GM23248 (cell line): ENCODE measurements at places on chromosomes 2 and 18.

GRCh38 chr2:110677080-110677479, 783 bp downstream of the BUB1 start:
- H3K27me3 ChIP-seq: no peaks in the 10 kb centered on the region
- H3K36me3 ChIP-seq: no peaks in the 10 kb centered on the region
- H3K27ac ChIP-seq: peak overlapping the region; percentile 36; the same call in 1 of the 2 replicates
- peak overlapping the region; percentile 88 for H3K4me3 ChIP-seq

DNA sequence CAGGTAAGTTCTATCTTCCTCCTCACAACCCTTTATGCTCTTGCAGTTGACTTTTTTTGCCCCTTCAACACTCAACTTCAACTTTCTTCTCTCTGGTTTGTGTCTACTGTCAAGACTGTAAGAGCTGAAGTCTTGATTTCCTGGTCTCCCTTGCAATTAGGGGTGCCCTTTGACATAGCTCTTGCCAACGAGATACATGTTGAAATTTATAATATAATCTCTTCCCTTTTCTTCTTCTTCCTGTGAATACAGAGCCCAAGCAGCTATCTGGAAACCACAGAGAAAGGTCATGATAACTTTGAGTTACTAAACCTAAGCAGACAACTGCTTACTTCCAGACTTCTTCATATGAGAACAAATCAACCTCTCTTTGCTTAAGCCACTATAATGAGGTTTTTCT, 163.5 kb downstream of the MC4R start:
- DNase-seq: no peak
- H3K27me3 ChIP-seq: no peaks in the 10 kb centered on the region

- peak; percentile 56 for DNase-seq
- no peaks in the 10 kb centered on the region for H3K27me3 ChIP-seq
- H3K4me3 ChIP-seq: no peak overlapping the region
- peaks cover 72% of the 10 kb centered on the region for H3K4me1 ChIP-seq
Observed at GRCh38 chr2:201122276-201122675, 6.3 kb downstream of the CFLAR start.

DNA sequence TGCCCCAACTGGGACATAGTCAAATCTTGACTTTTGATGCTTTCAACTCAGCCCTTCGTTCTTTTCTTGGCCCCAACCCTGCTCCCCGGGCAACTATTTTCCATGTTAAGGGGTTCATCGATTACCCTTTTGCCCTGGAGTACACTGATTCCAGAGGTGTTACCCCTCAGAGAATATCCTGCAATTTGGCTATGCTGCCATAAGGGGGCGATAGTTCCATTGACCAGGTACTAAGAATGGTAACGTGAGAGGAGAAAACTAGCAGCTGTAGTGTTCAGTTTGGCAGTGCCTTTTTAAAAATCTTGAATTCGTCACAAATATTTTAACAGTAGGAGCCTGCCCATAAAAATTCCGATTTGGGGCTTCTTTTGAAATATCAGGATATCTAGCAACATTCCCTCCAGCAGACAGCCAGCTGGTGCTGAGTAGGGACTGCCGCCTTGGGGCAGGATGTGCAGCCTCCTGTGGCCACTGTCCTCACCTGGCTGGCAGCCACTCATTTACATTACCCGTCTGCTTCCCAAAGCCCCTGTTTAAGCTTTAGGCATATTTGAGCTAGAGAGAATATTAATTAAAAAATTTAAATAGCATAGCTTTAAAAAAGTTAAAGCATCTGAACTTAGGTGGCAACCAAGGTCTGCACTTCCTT, 146.3 kb upstream of the SKOR2 start:
- no peak for DNase-seq
- no peaks in the 10 kb centered on the region for H3K36me3 ChIP-seq
- no peak overlapping the region for H3K27ac ChIP-seq
- H3K4me1 ChIP-seq: no peaks in the 10 kb centered on the region
- H3K27me3 ChIP-seq: no peaks in the 10 kb centered on the region

- peak within 1 kb of the TSS; percentile 78 for H3K27ac ChIP-seq
- no peaks in the 10 kb centered on the region for H3K27me3 ChIP-seq
- 0 out of 2 replicates have a peak, but pooled peaks cover 7% of the 10 kb centered on the region for H3K4me1 ChIP-seq
- H3K4me3 ChIP-seq: peak within 1 kb of the TSS; percentile 84
- peak; percentile 82 for DNase-seq
Observed at GRCh38 chr2:196592911-196593881, 46.3 kb upstream of the CCDC150 start.

- H3K4me3 ChIP-seq: no peak overlapping the region
- H3K36me3 ChIP-seq: no peaks in the 10 kb centered on the region
- no peak overlapping the region for H3K27ac ChIP-seq
- DNase-seq: peak; percentile 17
- no peaks in the 10 kb centered on the region for H3K4me1 ChIP-seq
- H3K27me3 ChIP-seq: no peaks in the 10 kb centered on the region
Observed at GRCh38 chr2:197821550-197822289, 17.3 kb downstream of the PLCL1 start.

- H3K27me3 ChIP-seq: no peaks in the 10 kb centered on the region
- no peaks in the 10 kb centered on the region for H3K36me3 ChIP-seq
- H3K4me1 ChIP-seq: peaks cover 35% of the 10 kb centered on the region
- 0 out of 2 replicates have a peak overlapping the region, but pooled peaks have one; percentile 7 for H3K4me3 ChIP-seq
- DNase-seq: peak; percentile 97
- peak overlapping the region; percentile 89 for H3K27ac ChIP-seq
Observed at GRCh38 chr2:40240070-40240469, 211.8 kb downstream of the SLC8A1 start.

GRCh38 chr2:172927641-172928357, 147.8 kb upstream of the MAP3K20 start:
- peaks cover 14% of the 10 kb centered on the region for H3K4me1 ChIP-seq
- no peaks in the 10 kb centered on the region for H3K36me3 ChIP-seq
- H3K27ac ChIP-seq: no peak overlapping the region
- DNase-seq: peak; percentile 70

GRCh38 chr2:42139101-42139500, 30.1 kb upstream of the EML4 start:
- no peak overlapping the region for H3K4me3 ChIP-seq
- peaks cover 36% of the 10 kb centered on the region for H3K4me1 ChIP-seq
- H3K27me3 ChIP-seq: no peaks in the 10 kb centered on the region
- no peak overlapping the region for H3K27ac ChIP-seq

- H3K4me3 ChIP-seq: no peak overlapping the region
- H3K27me3 ChIP-seq: no peaks in the 10 kb centered on the region
Observed at GRCh38 chr2:190272457-190272842, 47.2 kb downstream of the HIBCH start.

- H3K36me3 ChIP-seq: no peaks in the 10 kb centered on the region
- no peak overlapping the region for H3K27ac ChIP-seq
- H3K27me3 ChIP-seq: no peaks in the 10 kb centered on the region
- H3K4me3 ChIP-seq: no peak overlapping the region
- peak; percentile 20 for DNase-seq
Observed at GRCh38 chr2:217440000-217440399, 562.8 kb downstream of the TNS1 start.

DNA sequence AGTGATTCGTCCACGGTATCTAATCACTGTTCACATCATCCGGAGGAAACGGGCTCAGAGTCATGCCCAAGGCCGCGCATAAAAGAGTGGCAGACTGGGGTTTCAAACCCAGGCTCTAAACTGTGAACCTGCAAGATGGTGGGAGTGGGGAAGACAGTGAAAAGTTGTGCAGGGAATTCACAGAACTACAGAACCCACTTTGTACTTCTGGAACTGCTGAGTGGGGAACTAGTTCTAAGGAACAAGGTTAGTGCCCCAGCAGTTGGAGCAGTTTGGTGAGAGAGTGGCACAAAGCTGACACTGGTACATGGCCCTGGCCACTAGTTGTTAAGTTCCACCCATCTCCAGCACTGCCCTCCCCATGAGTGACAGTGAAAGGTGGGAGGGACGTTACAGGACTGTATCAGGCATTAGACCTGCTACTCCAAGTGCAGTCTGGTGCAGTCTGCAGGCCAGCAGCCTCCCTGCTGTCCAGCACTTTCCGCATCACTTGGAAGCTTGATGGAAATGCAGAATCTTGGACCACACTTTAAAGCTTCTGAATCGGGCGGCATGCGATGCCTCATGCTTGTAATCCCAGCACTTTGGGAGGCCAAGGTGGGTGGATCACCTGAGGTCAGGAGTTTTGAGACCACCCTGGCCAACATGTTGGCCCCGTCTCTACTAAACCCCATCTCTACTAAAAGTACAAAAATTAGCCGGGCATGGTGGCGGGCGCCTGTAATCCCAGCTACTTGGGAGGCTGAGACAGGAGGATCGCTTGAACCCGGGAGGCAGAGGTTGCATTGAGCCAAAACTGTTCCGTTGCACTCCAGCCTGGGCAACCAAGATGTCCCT, 47.3 kb downstream of the C2orf42 start:
- DNase-seq: peak; percentile 61
- H3K4me3 ChIP-seq: peak overlapping the region; percentile 77
- peaks cover 6% of the 10 kb centered on the region for H3K4me1 ChIP-seq
- H3K36me3 ChIP-seq: no peaks in the 10 kb centered on the region
- H3K27me3 ChIP-seq: no peaks in the 10 kb centered on the region
- H3K27ac ChIP-seq: peak overlapping the region; percentile 96

GRCh38 chr2:62660087-62660486, 45.4 kb upstream of the EHBP1 start:
- H3K27ac ChIP-seq: peak overlapping the region; percentile 72
- no peaks in the 10 kb centered on the region for H3K36me3 ChIP-seq
- H3K4me3 ChIP-seq: no peak overlapping the region
- peak; percentile 11 for DNase-seq
- no peaks in the 10 kb centered on the region for H3K27me3 ChIP-seq
- H3K4me1 ChIP-seq: peaks cover 61% of the 10 kb centered on the region

- DNase-seq: peak; percentile 8
- no peaks in the 10 kb centered on the region; the same call in 1 of the 2 replicates for H3K4me1 ChIP-seq
- no peaks in the 10 kb centered on the region; the same call in 1 of the 2 replicates for H3K36me3 ChIP-seq
- no peak overlapping the region for H3K27ac ChIP-seq
Observed at GRCh38 chr2:39663187-39663930, 2.4 kb upstream of the TMEM178A start.

DNA sequence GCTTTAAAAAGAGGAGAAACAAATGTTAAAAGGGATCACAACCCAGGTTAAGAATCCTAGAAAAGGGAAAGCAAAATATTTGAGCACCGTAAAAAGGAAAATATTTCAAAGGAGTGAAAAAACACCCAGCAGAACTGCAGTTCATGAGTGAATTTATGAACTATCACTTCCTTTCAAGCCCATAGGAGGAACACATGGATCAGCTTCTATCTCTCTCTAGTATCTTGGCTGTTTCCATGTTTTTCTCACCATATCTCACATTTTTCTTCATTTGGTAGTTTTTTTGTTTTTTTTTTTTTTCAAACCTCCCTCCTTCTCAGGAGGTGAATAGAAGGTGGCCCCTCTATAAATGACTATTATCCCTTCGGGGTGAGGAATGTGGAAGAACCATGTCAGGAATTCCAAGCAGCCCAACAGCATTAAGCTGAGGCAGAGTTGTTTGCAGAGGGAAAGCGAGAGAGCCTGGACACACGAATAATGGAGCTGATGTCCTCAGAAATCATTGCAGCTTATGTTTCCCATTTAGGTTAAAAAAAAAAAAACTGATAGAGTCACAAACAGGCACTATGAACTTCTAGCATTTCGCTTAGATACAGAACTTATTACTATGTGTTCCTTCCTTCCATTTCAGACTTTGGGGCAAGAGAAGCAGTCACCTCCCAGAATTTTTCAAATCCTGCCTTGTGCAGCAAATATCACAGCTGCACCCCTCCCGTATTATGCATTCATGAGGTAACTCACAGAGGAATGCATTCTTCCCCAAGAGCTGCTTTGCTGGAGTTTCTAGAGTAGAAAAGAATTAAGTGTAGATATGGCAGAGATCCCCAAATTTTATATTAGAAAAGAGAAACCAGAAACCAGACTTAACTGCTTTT, 315.6 kb downstream of the IRS1 start:
- peaks cover 12% of the 10 kb centered on the region for H3K4me1 ChIP-seq
- peak; percentile 51 for DNase-seq
- H3K27me3 ChIP-seq: no peaks in the 10 kb centered on the region
- no peaks in the 10 kb centered on the region for H3K36me3 ChIP-seq
- no peak overlapping the region for H3K4me3 ChIP-seq

DNA sequence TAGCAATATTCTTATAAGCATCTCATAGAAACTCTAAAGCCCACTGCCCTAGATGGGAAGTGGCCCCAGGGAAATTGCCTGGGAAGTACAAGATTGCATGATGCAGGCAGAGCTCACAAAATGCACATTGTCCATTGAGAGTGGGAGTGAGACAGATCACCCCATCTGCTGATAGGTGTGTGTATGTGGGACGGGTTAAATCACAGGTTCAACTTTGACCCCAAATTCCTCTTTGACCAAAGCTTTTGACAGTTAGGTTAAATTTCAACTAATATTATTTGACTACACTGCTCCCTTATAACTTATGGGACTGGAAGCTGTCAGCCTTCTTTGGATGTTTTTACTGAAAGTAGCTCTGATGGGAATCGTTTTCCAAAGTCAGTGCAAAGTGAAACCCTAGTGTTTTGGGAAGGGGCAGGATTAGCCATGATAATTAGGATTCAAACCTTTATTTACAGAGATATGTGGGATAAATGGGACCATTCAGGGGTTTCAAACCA, 11.4 kb upstream of the FABP1 start:
- H3K4me1 ChIP-seq: no peaks in the 10 kb centered on the region
- DNase-seq: no peak
- H3K27me3 ChIP-seq: peaks cover 19% of the 10 kb centered on the region

- H3K27me3 ChIP-seq: no peaks in the 10 kb centered on the region
- peak; percentile 85 for DNase-seq
- peak overlapping the region; percentile 46 for H3K27ac ChIP-seq
Observed at GRCh38 chr2:174012347-174013314, 47.5 kb upstream of the SP3 start.

GRCh38 chr2:127448526-127448925, 30.3 kb downstream of the PROC start:
- H3K4me1 ChIP-seq: peaks cover 9% of the 10 kb centered on the region
- no peaks in the 10 kb centered on the region for H3K27me3 ChIP-seq
- peak overlapping the region; percentile 17; the same call in 1 of the 2 replicates for H3K27ac ChIP-seq

GRCh38 chr2:13917958-13918357, 714.6 kb upstream of the LRATD1 start:
- H3K27me3 ChIP-seq: no peaks in the 10 kb centered on the region
- H3K36me3 ChIP-seq: no peaks in the 10 kb centered on the region
- no peak overlapping the region for H3K4me3 ChIP-seq
- no peak overlapping the region for H3K27ac ChIP-seq
- peaks cover 10% of the 10 kb centered on the region; the same call in 1 of the 2 replicates for H3K4me1 ChIP-seq
- no peak for DNase-seq

- no peaks in the 10 kb centered on the region for H3K36me3 ChIP-seq
- DNase-seq: peak; percentile 69
- peaks cover 26% of the 10 kb centered on the region for H3K4me1 ChIP-seq
- H3K4me3 ChIP-seq: peak overlapping the region; percentile 22; the same call in 1 of the 2 replicates
Observed at GRCh38 chr18:45626330-45627203, 11.3 kb downstream of the SLC14A2 start.

GRCh38 chr2:208129744-208130711, at the start of gene CRYGC:
TSS of gene CRYGC (minus strand) at chr2:208129828. CDS start at chr2:208129792, 36 bp downstream.
- peaks cover 16% of the 10 kb centered on the region for H3K27me3 ChIP-seq
- H3K4me3 ChIP-seq: no peak within 1 kb of the TSS
- H3K4me1 ChIP-seq: no peaks in the 10 kb centered on the region
- DNase-seq: no peak

DNA sequence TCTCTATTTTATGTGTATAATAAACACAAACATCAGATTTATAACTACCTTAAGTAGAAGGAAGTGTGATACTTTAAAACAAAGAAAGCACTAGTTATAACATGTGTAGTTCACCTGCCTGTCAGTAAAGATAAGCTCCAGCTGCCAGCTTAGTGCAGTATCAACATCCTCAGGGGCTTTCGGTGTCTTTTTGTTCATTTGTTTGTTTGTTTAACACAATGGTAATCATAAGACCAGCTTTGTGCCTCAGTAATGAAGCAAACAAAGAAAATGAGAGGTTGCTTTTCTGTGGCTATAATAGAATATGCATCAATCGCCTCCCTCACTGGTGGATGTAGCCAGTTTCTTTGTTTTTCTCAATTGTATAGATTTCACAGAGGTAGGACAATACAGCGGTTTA, 1499.0 kb upstream of the TMEFF2 start:
- H3K27ac ChIP-seq: no peak overlapping the region
- H3K27me3 ChIP-seq: no peaks in the 10 kb centered on the region
- H3K4me3 ChIP-seq: no peak overlapping the region
- no peak for DNase-seq
- no peaks in the 10 kb centered on the region for H3K36me3 ChIP-seq
